ENCODE measurements at places on chromosomes 16 and 17.
A peak's percentile ranks its signal among the peaks of the same experiment; 100 is the strongest.

DNA sequence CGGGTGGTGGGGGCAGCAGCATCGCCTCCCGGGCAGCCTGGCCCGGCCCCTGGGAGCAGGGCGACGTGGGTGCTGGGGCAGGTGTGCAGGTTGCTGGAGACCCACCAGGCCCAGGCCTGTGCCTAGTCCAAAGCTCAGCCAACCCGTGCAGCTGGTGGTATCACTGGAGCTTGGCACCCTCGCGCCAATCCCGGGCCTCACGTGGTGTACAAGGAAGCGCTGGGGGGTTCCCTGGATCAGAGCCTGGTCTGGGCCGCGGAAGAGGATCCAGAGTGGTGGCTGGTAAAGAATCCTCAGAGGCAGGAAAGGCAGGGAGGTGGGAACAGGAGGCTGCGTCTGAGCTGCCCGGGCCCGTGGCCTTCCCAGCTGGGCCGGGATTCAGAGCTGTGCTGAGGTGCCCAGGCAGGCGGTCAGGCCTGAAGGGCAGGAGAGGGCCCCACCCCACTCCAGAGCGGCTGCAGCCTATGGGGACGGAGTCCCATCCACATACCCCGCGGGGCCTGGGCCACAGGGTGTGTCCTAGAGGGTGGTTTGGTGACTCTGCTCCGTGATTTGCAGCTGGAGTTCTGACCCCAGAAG, 36.2 kb downstream of the ZFPM1 start:
- DNase-seq: no peak

GRCh38 chr16:17173281-17173680, 297.5 kb downstream of the XYLT1 start:
- no peak for DNase-seq

GRCh38 chr17:4043862-4044261, 79.6 kb upstream of the ATP2A3 start:
- DNase-seq: no peak

- DNase-seq: no peak
Observed at GRCh38 chr17:6959700-6960099, 36.1 kb upstream of the ALOX12 start.

DNA sequence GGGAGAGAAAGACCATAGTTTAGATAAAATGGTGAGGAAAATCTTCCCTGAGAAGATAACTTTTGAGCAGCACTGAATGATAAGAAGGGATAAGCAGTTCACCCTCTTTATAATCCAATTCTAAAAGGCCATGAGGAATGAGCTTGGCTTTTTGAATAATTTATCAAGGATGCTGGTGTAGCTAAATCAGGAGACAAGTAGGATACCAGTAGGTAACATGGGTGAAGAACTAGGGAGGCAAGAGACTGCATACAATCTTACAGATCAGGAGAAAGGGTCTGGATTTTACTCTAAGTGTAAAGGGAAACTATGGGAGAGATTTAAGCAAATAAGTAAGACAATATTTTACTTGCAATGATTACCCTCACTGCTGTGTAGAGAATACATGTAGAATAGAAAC, 60.7 kb downstream of the MED13 start:
- no peak for DNase-seq

- DNase-seq: no peak
Observed at GRCh38 chr17:31310260-31310659, 3.6 kb downstream of the EVI2B start.

GRCh38 chr16:56312028-56312300, 113.4 kb downstream of the AMFR start:
- DNase-seq: no peak

DNA sequence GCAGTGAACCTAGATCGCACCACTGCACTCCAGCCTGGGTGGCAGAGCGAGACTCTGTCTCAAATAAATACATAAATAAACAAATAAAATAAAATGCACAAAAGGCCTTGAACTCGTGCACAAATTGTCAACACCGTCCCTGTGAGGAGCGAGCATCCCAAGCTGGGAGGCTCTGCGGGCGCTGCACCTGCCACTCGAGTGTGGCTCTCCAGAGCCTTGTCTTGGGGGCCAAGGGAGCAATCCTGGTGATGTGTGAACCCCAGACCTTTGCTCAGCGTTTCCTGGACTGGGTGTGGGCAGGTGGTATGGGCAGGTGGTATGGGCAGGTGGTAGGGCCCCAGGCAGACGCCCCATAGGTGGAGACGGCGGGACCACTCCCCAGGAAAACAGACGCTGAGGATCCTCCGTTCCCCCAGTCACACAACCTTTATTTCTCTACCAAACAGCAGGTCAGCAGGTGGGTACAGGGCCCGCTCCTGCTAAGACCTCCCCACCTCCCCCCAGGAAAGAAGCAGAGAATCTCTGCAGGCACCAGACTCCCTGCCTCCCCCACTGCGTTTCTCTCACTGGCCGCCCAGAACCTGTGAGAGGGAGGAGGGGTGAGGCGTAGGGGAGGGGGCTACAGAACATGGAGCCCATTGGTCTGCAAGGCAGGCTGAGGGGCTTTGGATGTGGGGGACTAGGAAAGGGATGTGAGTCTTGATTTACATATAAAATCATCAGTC, 7.4 kb upstream of the P2RX1 start:
- DNase-seq: no peak

DNA sequence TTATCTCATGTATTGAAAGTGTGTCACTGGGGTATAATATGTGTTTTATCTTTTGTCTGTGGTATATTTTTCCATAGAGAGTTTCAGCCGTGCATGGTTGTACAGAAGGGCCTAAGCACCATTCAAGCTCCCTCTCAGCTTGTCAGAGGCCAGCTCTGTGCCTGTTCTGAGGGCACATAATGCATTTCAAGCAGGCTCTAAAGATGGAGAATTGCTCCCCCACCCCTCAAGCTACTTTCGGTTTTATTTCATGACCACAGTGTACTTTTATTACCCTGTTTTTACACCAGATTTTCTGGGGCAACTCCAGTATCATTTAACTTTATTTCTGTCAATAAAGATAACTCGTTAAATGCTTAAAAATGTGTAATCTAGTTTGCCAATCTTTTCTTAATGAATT, 131.7 kb downstream of the SHISA6 start:
- DNase-seq: no peak

GRCh38 chr17:77687921-77688320, 270.6 kb upstream of the TNRC6C start:
- DNase-seq: no peak

DNA sequence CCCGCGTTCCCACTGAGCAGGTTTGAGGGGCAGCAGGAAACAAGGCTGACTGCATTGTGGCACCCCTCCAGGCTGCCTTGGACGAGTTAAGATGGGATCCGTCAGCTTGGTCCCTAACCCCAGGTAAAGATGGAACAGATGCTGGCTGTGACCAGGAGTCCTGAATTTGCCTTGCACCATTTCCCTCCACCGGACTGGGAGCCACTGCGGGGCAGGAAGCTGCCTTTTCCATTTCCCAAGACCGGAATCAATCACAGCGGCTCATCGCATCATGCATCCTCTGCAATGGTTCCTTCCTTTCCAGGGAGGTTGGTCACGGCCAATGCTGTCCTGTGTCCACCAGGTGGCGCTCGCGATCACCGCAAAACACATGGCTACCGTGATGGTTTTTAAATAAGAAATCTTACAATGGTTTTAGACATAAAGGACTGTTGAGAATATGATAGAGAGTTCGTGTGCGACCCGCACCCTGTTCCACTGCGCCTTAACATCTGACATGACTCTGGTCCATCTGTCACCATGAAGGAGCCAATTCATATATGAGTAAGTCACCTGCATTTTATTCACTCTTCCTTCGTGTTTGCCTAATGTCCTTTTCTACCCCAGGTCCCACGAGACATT, 6.8 kb upstream of the MEAK7 start:
- DNase-seq: peak; percentile 83

DNA sequence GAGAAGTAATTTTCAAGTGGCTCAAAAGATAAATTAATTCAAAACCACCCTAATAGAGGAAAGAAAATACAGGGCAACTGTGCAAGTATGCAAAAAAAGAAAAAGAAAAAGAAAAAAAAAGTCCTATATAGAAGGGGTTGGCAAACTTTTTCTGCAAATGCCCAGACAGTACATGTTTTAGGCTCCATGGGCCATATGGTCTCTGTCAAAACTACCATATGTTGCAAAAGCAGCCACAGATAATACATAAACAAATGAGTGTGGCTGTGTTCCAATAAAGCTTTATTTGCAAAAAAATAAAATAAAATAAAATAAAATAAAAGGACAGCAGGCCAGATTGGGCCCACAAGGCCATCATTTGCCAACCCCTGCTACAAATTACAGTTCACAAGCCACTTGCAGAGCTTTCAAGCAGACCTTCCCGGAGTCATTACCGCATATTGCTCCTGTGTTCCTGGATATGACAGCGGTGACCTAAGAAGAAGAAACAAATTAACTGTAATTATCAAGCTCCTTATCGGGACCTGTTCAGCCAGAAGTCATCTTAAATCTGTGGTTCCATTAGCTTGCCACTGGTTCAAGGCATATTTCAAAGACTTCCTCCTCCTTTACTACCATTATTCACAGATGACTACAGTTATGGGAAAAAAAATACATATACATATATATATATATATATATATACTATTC, 15.9 kb downstream of the ZC3H7A start:
- no peak for DNase-seq

DNA sequence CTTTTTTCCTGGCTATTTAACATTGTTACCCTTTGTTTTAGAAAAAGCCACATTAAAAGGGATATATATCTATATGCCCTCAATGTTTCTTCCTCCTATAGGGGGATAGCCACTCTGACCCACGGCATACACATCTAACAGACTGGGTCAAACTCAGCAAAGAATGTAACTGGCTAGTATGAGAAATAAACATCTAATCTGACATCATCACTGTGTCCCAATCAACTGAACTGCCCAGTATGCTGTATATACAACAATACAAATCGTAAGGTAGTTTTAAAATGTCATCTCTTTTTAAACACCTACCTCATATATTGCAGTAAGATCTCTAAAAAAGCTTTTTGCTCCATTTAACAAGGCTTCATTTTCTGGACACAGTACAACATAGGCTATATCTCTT, 39.9 kb upstream of the INTS2 start:
- no peak for DNase-seq

GRCh38 chr16:17983847-17984639, 352.5 kb downstream of the NPIPA8 start:
- DNase-seq: no peak

GRCh38 chr16:27651301-27651700, 101.4 kb downstream of the KATNIP start:
- DNase-seq: no peak

DNA sequence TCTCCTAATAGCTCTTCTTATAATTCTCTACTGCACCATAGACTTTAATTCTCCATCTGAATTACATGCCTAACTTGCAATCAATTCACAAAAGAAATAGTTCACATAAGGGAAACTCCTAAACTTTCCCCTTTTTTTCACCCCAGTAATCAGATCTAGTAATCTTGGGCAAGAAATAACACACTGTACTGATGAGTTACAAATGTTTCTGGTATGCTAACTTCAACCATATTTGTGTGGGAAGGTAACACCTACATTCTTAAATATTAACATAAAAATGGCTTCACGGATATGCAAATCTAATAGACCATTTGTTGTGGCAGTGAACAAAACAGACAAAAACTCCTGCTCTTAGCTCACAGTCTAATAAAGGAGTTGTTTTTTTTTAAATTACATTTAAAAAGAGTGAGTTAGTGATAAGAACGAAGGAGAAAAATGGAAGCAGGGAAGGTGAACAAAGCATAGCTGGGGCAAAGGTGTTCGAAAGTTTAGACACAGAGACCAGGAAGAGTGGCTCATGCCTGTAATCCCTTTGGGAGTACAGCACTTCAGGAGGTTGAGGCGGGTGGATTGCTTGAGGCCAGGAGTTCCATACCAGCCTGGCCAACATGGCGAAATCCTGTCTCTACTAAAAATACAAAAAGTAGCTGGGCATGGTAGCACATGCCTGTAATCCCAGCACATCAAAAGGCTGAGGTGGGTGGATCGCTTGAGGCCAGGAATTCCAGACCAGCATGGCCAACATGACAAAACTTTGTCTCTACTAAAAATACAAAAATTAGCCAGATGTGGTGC, 34.8 kb downstream of the CMTM3 start:
- no peak for DNase-seq

DNA sequence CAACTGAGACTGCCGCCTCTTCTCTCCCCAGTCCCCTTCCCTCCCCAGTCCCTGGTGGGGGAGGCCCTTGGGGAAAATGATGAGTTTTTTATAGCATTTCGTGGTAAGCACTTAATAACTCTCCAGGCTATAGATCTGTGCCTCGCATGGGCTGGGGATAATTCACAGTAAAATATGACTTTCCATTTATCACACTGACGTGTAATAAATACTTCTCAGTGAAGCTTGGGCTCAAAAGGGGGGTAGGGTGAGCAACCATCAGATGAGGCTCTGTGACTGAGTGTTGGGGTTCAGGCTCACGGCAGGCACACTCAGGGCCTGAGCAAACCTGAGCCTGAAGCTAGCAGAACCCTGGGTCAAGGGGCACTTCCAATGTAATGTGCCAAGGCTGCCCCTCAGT, 101.6 kb downstream of the CCT6B start:
- no peak for DNase-seq

DNA sequence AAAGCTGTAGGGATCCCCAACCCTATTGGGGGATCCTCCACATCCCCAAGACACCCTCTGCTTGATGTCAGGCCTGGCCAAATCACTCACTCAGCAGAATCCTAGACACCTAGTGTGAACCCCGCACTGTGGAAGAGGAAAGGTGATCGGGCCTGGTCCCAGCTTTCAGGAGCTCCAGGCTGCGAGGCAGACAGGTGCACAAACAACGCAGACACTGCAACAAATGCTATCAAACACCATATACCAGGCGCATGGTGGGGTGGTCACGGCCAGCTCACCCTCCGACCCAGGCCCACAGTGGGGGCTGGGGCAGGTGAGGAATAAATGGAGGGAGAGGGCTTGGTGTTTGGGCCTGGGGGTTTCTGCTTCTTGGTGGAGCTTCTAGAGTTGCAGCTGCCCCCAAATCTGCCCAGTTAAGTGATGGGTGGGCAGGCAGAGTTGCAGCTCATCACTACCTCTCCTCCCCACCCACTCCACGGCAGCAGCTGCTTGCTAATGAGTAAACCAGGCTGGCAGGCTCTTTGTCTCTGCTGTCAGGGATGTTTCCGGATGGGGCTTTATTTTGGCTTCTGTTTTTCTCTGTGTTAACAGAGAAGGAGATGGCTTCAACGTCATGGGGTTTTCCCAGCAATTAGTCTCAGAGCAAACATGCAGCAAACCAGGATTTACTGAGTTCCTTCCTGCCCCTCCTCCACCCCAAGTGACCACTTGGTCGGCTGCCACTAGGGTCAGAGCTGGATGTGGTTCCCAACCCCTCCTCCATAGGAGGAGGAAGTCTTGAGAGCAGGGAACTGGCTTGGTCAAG, 46.6 kb downstream of the PECAM1 start:
- DNase-seq: no peak

DNA sequence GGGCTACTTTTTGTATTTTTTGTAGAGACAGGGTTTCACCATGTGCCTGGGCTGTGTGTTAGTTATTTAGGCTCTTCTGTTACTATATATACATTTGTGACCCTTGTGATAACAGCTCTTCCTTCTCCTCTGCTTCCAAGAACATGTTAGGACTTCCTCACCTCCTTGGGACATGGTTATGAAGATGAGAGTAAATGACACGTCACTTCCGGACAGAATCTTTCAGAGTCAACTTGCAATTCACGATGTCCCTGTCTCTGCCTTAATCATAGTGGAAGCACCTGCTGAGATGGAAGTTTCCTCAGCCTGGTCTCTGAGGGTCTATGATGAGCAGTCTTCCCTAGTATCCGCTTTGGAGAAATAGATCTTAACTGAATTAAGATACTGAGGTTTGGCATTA, 42.9 kb downstream of the CCDC42 start:
- no peak for DNase-seq
